ENCODE measurements at places on chromosomes 2 and 18.

GRCh38 chr2:10360850-10361588 lies 58.3 kb downstream of the HPCAL1 start:
- no peak for DNase-seq

GRCh38 chr2:1026141-1026540 lies 75.5 kb downstream of the SNTG2 start:
- no peak for DNase-seq

- no peak for DNase-seq
Measured at GRCh38 chr2:69043736-69044400, 30.9 kb downstream of the ANTXR1 start.

GRCh38 chr2:233061591-233062450 lies 1.7 kb downstream of the INPP5D start:
- no peak for DNase-seq

GRCh38 chr2:217225596-217225995 lies 365.7 kb upstream of the TNP1 start:
- no peak for DNase-seq

DNA sequence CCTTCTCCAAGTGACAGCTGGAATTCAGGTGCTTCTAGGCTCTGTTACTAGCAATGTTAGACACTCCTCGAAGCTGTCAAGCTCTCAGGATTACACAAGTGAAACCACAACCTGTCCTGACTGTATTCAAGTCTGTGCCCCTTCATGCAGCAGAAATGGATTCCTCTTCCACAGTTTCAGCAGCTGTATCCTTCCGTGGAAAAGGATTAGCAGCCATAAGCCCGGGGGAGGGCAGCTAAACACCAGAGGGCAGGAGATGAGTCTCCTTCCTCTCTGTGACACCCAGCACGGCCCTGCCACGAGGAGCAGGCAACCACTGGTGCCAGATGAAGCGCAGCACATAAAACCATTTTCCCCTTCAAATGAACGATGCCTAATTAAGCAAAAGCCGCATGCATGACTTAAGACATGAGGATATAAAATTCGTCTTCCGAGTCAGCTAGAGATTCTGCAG lies 1.2 kb downstream of the ST3GAL5 start:
- no peak for DNase-seq

GRCh38 chr2:120342446-120342845 lies 3.5 kb upstream of the INHBB start:
- no peak for DNase-seq

DNA sequence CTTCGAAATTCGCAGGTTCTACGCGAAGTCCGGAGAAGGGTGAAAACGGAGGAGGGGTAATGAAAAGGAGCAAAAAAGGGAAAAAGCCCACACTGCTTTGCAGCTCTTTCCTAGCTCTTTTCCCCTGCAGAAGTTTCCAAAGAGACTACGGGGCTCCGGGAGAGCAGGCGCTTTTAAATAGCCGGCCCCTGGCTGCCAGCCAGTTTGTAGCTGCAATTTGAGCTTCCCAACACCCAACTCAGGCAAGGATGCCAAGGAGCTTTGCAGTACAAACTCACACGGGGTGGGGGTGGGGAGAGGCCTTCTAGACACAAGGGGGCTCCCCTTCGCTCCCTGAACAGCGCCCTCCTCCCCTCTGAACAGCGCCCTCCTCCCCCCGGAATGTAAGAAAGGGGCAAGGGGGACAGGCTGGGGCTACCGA lies at the start of gene IGFBP5:
Gene IGFBP5 (minus strand): TSS at position 149 of the 421 bp plus-strand sequence. CDS start 774 bp downstream, outside the sequence.
- DNase-seq, result no peak

DNA sequence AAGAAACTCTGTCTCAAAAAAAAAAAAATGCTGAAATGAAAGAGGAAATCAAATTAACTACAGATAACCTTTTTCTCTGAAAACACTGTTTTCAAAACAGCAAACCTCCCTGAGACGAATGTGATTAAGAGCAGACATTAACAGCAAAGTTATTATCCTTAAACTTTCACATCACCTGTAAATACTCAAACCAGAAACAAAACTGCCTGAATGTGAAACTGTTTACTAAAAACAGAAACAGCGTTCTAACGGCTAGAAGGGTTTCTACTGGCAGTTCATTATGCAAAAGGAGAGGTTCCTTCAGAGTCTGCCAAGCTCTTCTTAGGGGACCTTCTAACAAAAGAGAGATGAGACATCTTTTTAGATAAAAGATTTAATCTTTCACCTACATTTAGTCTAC lies 45.9 kb downstream of the PNO1 start:
- no peak for DNase-seq

GRCh38 chr2:238379096-238379810 lies 47.5 kb upstream of the ASB1 start:
- no peak for DNase-seq

- no peak for DNase-seq
Measured at GRCh38 chr2:138622613-138623012, 121.0 kb downstream of the SPOPL start.

GRCh38 chr2:124151691-124152090 lies 126.6 kb downstream of the CNTNAP5 start:
- DNase-seq, result no peak

GRCh38 chr2:198016243-198016642 lies 211.8 kb downstream of the PLCL1 start:
- no peak for DNase-seq

DNA sequence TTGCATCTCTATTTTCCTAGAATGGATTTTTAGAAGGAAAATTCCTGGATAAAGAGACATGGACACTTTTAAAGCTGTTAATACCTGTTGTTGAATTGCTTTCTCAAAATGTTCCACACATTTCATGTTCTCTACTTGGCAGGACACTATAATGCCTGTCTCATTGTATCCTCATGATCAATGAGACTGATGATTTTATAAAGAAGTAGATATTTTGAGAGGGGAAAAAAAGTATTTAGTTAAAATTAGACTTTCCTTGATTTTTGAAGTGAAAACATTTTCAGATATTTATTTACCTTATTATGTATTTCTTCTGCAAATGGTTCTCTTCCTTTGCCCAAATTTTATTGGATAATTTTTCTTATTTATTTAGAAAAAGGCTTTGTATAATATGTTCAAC lies 242.5 kb downstream of the MYCN start:
- DNase-seq, result no peak

DNA sequence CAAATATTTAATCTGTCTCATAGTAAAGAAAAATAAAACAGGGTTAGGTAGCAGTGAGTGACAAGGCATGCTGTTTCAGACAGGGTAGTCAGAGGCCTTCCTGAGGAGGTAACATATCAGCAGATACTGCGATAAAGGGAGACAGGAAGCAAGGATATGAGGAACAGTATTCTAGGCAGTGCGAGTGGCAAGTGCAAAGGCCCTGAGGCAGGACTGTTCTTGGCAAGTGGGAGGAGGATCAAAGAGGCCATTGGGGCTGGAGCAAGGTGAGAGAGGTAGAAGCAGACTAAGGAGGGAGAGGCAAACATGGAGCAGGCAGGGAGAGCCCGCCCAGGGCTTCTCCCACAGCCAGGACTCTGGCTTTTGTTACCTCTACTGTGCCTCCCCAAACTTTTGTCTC lies 33.6 kb downstream of the GAD1 start:
- DNase-seq, result no peak

DNA sequence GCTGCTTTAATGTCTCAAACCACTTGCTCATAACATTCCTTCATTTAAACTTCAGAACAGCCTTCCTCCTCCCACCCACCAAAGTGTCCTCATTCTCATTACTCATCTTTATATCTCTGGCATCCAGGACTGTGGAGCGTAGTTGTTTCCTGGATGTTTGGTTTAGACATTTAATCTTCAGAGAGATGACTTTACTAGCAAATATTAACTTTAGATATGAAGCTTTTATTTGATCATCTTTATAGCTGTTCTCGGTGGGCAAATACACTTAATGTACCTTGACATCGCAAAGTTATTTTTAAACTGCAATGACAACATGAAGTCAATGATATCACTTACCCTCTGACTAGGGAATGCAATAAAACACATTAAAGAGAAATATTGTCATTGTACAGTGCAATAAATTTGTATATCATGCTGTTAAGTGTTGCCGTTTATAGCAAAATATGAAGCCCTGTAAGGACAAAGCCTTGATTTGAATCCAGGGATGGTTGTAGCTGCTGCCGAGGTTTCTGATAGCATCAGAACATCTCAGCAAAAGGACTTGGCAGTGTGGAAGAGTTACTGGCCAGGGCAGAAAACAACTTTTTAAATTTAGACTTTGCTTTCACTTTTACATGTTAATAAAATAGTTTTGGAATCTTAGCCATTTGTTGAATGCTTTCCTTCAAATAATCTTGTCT lies 4.6 kb upstream of the LAMA3 start:
- no peak for DNase-seq

GRCh38 chr2:168773719-168774521 lies 28.5 kb upstream of the NOSTRIN start:
- DNase-seq, result no peak

DNA sequence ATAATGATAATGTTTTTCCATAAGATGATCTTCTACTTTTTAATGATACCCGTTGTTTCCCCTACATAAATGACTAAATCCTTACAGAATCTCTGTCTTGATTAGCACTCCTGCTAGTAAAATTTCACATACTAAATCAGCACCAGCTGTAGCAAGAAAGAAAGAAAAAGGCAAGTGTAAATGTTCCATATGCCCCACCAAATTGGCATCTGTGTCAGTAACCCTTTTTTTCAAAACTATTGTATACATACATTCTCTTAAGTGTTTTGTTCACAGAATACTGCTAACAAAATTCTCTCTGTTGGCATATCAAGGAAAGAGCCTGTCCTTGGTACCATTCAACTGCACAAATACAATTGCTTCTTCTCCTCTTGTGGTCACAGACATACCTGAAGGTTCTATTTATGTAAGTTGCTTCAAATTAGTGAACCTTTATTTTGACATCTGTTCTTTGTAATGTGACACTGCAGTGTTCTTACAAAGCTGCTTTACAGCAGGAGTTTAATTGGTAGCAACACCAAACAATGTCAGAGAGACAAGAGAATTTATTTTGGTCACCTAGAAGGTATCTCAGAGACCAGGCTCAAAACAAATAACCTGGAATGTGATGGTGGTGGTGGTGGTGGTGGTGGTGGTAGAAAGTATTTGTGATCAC lies 641.9 kb downstream of the ZEB2 start:
- no peak for DNase-seq

DNA sequence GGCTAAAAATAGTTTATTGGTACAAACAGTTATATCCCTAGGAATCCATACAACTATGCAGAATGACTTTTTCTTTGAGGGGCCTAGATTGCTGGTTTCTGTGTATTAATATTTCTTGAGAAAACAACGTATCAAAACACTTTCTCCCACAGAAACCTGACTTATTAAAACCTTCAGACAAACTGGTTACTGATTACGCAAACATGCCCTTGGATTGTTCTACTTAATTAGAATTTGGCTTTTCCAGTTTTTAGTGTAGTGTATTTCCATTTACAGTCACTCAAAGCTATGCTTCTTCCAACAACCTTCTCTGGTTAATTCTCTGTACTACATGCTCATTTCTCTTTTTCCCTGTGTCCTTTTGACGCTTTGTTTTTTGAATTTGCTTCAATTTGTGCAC lies 20.0 kb downstream of the VAPA start:
- no peak for DNase-seq

- no peak for DNase-seq
Measured at GRCh38 chr2:148493822-148494563, 150.6 kb upstream of the EPC2 start.

DNA sequence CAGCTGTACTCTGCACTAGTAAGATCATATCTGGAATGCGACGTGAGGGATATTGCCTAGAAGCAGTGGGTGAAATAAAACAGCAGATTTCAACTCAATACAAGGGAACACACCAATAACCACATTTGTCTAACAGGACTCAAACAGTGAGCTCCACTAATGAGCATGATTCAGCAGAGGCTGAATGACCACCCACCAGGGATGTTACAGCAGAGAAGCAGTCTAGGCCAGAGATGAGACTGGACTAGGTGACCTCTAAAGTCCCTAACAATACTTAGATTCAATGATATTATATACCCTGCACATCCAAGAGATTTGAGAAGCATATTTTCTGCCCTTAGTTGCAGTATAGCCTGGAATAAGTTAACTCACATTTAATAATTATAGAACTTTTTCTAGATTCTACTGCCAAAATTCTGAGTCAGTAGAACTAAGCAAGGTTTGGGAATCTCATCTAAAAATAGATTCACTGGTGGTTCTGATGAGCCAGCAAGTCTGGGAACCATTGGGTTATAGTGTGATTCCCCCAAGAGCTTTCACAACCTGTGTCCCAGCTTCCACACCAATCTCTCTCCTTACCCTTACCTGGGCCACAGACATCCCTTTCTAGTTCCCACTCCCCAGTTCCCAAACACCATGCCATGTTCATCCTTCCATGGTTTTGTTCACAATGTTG lies 6.3 kb downstream of the THOC1 start:
- no peak for DNase-seq

- no peak for DNase-seq
Measured at GRCh38 chr2:118202707-118203303, 114.5 kb downstream of the INSIG2 start.

GRCh38 chr2:197558393-197558792 lies 42.5 kb downstream of the MOB4 start:
- no peak for DNase-seq

DNA sequence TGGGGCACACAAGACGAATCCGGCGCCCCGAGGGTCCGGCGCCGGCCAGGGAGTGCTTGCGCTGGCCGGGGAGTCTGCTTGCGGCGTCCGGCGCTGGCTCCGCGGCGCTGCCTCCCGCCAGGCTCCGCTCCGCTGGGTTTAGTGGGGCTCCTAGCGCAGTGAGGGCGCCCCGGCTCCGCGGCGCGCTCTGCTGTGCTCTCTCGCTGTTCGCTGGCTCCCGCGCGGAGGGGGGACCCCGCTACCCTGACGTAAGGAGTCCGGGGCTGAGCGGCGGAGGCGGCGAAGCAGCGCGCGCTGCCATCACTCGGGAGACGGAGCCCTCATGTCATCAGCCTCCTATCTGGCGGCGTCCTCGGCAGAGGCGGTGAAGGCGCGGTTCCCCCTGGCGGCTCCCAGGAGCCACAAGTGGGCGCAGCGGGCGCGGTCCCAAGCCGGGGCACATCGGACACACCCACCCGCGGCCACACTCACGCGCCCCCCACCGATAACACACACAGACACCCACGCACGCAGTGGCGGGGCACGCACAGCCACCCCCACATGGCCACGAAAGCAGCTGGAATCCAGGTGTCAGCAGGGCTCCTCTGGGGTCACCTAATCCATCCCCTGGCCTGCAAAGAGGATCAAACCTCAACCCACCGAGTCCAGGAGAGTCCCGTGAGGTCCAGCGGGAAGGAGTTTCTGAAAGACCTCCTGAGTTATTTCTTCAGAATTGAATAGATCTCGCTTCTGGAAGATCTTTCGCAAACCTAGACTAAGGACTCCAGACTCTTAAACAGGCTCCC lies at the start of gene C1QL2:
Gene C1QL2 (minus strand): TSS at position 189 of the 785 bp plus-strand sequence. CDS start 482 bp downstream, outside the sequence.
- DNase-seq, result no peak

- DNase-seq, result no peak
Measured at GRCh38 chr2:153551698-153552097, 73.1 kb upstream of the RPRM start.
